Activated T-helper 1 cell treated with anti-CD3 and anti-CD28 coated beads, Interleukin-12 subunit alpha, Interleukin-12 subunit beta, Interleukin-2, Interleukin-4 antibody, amounts not matched to agents 30 ng/mL and 10 ng/mL and 1 ng/mL, durations not matched to agents 14 hours and 24 hours and 36 hours (primary cell): ENCODE measurements at places on chromosomes 16 and 17. TPM values are rescaled to one million over a fixed set of nuclear protein-coding genes. Genes with fewer than 3 reads are reported as not detected.

DNA sequence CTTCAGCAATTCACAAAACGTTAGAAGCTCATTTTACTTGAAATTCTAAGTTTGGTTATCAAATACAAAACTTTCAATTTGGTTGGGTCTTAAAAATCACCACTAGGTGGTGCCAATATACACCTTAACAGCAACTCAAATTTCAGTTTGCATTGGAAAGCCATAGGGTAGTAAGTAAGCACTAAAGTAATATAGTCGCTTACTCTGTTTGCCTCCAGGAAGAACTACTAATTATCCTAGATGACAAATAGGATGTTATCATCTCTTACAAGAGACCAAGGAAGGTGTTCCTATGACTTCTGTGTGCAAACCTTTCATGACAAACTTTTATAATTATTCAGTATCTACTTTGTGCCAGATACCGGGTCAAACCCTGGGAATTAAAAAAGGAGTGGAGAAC, 93.3 kb downstream of the MYO1D start:
- no peak for DNase-seq

- peak; percentile 71 for DNase-seq
Measured at GRCh38 chr17:82320956-82321927, 3.8 kb upstream of the CD7 start.

DNA sequence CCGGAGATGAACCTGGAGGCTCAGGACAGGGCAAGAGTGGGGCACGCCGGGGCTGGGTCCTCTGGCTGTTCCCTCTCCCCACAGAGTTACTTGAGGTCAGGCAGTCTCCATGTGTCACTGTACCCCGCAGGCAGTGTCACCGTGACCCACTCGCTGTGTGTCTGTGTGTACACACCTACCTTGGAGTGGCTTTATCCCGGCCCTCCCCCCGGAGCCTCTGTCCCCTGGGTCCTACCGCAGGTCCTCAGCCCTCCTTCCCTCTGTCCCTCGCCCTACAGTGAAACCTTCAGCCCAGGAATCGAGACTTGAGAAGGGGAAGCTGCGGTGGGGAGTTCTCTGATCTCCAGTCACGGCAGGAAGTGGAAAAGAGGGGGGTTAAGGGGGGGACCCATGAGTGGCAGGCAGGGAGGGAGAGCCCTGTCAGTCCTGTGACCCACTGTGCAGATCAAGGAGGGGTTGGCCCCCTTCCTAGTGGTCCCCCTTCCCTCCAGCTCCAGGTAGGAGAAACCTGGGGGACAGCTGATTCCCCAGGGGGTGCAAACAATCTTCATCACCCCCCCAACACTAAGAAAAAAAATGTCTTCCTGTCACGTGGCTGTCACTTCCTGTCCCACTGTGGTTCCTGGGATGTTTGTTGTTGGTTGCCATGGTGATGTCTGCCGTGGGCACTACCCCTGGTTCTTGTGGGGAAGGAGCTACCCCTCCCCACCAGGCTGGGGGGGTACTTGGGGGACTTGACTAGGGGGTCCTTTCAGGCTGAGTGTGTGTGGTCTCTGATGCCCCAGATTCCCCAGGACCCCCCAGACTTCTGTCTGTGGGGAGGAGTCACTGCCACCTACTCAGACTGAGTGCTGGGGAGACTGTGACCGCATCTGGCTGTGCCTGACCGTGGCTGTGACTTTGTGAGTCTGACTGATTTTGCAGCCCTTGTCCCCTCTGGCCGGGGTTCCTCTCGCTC, 13.7 kb downstream of the RARA start:
- peak; percentile 89 for DNase-seq

- no peak for DNase-seq
Measured at GRCh38 chr17:16346721-16347271, 6.5 kb downstream of the CENPV start.

GRCh38 chr16:67406111-67406971, 9.9 kb downstream of the ZDHHC1 start:
- no peak for DNase-seq

GRCh38 chr17:76107509-76107908, 3.9 kb upstream of the EXOC7 start:
- DNase-seq = no peak

DNA sequence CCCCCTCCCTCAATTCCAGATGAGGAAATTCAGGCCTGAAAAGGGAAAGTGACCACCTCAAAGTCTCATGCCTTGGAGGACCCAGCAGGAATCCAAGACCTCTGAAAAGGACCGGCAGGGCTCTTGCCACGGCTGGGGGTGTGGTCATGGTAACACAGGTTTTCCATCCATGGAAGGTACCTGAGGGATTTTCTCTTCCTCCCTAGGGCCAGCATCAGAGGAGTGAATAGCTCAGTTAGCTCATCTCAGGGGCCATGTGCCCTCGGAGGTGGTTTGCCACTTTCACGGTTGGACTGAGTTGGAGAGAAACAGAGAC, 1.3 kb downstream of the CIITA start:
- no peak for DNase-seq

DNA sequence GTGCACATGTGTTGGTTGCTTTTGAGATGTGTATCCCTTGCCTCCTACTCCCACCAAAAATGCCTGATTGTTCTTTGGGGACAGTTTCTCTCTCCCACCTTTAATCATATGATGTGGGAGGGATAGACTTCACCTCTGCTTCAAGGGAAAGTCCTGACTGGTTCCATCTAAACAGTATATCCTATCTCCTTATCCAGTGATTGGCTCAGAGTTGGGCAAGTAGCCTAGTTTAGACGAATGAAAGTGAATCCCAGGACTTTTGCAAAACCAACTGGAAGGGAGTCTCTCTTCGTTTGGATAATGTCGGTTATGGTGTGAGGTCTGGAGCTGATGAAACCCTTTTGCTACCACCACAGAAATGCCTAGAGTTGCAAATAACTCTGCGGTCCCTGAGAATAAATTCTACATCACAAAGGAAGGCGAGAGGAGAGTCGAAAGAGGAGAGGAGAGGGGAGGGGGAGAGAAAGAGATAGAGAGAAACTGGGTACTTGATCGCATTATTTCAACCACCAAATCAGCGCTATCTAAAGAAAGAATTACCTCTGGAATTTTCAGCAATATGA, 77.1 kb upstream of the SALL1 start:
- no peak for DNase-seq

DNA sequence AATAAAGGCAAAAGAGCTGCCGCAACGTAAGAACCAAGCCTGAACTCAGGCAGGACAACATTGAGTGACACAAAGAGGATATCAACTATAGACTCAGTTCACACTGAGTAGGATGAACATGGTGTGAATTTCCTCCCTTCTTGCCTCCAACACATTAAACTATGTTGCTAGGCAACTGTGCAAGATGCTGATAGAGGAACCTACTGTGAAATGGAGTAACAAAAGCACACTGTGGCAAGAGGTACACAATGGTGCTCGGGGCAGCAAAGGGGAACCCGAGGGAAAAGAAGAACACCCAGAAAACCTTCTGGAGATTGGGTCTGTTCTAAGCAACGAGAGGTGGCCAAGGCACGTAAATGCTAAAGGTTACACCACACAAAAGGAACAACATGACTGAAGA, 34.1 kb downstream of the GRB2 start:
- DNase-seq = no peak

- no peak for DNase-seq
Measured at GRCh38 chr16:20504418-20504817, 53.1 kb downstream of the ACSM2A start.

DNA sequence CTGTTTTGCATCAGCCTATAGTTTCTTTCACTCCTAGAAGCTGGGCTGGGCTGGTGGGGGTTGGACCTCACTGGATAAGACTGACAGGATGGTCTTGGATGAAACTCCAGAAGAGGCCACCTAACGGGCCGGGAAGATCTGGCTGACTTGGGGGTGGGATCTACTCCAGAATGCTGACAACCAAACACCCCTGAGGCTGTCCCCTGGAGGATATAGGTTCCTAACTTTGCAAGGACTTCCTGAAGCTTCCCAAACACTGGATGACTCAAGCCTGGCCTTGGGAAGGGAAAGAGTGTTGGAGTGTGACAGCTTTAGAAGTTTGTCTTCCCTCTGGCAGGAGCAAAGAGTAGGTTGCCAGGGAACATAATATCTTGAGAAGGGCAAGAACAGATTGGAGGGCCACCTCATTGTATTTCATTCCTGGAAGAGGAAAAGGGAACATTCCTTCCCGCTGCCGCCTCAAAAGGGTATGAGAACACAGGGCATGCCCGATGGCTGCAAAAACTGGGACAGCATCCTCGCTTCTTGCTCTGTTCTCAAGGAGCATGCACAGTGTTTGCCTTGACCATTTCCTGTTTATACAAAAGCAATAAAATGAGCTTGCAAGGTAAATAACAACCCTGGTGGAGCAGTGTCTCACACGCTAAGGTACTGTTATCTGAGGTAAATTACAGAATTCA, 6.8 kb upstream of the CYB5B start:
- DNase-seq = no peak

GRCh38 chr16:87780385-87780989, 14.7 kb upstream of the KLHDC4 start:
- peak; percentile 58 for DNase-seq

DNA sequence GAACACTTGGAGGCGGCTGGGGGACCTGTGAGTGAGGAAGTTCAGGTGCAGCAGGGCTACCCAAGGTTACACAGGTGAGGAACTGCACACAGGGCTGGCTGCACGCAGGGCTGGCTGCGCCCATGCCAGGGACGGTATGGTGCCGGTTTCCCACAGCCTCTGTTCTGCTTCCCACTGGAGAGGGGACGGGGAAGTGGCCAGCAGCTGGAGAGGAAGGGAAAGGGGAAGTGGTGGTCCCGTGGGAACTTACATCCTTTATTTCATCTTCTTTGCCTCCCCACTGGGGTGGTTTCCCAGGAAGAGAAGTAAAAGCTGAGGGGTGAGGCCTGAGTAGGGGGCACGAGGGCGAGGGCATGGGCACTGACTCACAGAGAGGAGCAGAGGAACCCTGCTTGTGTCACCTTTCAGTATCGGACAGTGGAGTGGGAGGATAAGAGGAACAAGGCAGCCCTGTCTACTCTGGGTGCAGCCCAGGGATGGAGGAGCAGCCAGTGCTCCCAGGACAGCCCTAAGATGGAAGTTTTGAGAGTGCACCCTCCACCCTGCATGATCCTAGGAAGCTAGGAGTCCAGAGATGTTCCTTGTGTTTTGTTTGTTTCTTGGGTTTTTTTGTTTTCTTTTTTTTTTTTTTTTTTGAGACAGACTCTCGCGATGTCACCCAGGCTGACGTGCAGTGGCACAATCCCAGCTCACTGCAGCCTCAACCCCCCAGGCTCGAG, 25.5 kb upstream of the CDH1 start:
- no peak for DNase-seq

- DNase-seq = no peak
Measured at GRCh38 chr16:73669535-73670274, 621.8 kb upstream of the ZFHX3 start.

DNA sequence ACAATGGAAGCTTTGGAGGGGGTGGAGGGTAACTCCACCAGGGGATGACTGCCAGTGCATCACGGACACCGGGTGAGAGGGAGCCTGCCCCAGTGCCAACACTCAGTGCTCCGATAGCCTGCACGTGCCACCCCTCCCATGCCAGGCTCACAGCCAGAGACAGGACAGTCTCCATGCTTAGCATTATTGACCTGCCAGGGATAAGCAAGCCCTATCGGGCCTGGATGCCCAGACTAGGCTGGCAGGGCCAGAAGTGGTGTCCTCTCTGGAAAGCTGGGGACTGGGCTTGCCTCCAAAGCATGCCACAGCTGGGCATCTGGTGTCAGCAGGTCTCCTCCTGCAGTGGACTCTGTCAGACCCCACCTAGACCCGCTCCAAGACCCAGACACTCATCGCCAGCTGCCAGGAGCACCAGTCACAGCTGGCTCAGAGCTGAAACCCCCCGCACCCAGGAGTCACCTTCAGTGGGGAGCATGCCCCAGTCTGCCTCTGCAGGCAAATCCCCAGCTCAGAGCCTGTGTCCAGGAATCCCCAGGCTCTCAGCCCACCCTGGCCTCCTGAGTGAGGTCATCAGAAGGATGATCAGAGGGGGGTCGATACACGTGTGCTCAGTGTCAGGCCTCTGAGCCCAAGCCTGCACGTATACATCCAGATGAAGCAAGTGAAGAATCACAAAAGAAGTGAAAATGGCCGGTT, 1.8 kb upstream of the RHBDF1 start:
- no peak for DNase-seq

GRCh38 chr17:700504-701094, 14.0 kb downstream of the VPS53 start:
- no peak for DNase-seq

DNA sequence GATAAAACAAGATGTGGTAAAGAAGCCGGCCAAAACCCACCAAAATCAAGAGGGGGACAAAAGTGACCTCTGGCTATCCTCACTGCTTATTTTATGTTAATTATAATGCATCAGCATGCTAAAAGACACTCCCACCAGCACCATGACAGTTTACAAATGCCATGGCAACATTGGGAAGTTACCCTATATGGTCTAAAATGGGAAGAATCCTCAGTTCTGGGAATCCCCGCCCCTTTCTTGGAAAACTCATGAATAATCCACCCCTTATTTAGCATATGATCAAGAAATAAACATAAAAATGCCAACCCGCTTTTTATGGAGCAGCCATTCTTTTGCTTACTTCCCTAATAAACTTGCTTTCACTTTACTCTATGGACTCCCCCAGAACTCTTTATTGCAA, 25.6 kb downstream of the CMTR2 start:
- no peak for DNase-seq

DNA sequence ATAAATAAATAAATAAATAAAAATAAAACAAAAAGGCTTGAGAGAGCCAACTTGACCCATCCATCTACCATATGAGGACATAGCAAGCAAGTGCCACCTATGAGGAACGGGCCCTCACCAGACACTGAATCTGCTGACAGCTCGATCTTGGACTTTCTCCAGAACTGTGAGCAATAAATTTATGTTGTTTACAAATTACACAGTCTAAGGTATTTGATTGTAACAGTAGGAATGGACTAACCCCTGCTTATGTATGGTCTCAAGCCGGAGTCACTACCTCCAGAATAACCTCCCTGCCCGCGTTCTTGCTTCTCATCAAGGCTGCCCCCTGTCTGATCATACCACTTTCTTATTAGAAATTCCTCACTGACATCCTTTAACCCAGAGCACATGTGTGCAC, 9.9 kb downstream of the SLC5A11 start:
- no peak for DNase-seq

DNA sequence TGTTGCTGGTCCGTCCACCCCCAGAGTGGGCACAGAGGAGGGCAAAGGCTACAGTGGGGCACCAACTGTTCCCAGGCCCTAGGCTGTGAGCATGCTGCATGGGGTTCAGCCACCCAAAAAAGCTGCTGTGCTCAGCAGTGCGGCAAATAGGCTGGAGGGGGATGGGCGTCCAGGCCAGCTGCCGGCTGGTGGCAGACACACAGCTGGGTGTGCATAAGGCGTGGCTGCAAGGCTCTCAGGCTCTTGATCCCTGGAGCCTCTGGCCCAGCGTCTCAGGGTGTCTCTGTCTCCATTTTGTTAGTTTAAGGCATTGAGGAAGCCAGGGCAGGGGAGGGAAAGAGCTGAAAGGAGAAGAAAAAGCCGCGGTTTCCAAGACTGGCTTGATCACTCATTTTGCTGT, 8.8 kb downstream of the RPL19 start:
- DNase-seq = no peak

- no peak for DNase-seq
Measured at GRCh38 chr17:44916781-44917241, 1.5 kb upstream of the GFAP start.

GRCh38 chr17:40859536-40859935, 7.5 kb downstream of the KRT12 start:
- DNase-seq = no peak

UBN1 gene
- total RNA-seq = 39.6 and 42.6 TPM in 2 replicates

EFCAB5 gene
- 0.60 and 0.78 TPM in 2 replicates for total RNA-seq

ADPRM gene
- total RNA-seq = 10.3 and 12.6 TPM in 2 replicates

KCNJ12 gene
- total RNA-seq = not detected in 2 replicates

HBQ1 gene
- 0.54 and 0.88 TPM in 2 replicates for total RNA-seq

DCTN5 gene
- 102 and 105 TPM in 2 replicates for total RNA-seq

TVP23A gene
- total RNA-seq = not detected in 2 replicates

CLEC3A gene
- not detected in 2 replicates for total RNA-seq

ABCA8 gene
- not detected in 2 replicates for total RNA-seq
